ENCODE measurements at places on chromosomes 4 and X.

DNA sequence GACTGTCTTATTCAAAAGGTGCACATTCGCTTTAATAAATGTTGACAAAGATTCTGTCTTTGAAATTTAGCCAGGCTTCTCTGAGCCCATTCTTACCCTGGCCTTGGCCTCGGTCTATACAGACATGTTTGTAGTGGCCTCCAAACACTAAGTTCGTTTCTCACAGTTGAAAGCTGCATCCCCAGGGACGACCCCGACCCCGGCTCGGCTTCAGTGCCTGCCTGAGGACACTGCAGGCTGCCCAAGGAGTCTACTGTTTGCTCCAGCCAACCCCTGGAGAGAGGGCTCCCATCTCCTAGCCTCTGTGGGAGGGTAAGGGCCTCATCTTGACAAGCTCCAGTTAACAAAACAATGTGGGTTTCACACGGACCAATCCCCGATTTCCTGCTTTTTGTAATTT is 390.6 kb upstream of the ZFP42 start:
- DNase-seq = no peak

DNA sequence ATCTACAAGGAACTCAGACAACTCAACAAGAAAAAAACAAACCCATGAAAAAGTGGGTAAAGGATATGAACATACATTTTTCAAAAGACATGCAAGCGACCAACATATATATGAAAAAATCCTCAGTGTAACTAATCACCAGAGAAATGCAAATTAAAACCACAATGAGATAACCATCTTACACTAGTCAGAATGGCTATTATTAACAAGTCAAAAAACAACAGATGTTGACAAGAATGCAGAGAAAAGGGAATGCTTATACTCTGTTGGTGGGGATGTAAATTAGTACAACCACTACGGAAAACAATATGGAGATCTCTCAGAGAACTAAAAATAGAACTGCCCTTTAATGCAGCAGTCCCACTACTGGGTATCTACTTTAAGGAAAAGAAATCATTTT is 12.1 kb downstream of the NIPAL1 start:
- no peak for DNase-seq

GRCh38 chrX:24988314-24988713 is 27.5 kb downstream of the ARX start:
- no peak for DNase-seq

DNA sequence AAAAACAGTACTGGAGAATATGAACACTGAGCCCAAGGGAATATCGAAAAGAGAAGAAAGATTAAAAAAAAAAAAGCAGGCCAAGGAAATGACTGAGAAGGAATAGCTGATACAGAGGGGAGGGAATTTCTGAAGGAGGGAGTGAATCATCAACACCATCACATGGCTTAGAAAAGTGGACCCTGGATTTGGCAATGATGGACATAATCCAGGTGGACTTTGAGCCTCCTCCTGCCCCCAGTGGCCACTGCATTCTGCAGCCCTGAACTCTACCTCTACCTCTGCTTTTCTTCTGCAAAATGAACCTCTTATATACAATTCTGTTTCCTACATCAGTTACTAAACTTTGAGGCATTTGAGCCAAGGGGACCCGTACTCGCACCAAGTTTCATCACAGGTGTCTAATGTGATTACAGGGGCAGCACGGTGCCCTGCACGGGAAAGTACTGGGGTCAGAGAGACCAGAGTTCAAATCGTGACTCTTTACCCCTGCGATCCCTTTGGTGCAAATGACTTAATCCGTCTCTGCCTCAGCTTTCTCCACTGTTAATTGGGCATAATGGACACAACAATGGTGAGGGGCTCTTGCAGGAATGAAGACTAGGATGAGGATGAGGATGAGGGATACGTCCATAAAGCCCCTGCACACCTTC is 1.1 kb downstream of the OCIAD2 start:
- DNase-seq = no peak

DNA sequence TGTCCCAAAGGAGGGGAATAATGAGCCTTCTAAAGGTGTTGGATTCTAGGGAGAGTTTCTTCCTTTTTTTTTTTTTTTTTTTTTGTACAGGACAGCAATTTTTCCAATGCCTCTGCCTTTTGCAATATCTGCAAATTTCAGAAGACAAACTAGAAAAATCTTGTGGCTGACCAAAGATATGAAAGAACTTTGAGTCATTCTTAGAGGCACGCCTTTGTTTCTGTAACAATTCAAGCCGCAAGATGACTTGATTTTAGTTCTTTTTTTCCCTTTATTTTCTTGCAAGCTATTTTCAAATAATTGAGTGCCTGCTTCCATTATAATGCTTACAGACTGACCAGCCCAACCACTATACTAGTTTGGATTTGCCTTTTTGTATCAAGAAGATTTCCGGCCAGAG is 47.6 kb upstream of the UXT start:
- no peak for DNase-seq

GRCh38 chr4:39044956-39045826 is 13.0 kb upstream of the TMEM156 start:
- no peak for DNase-seq

- DNase-seq = no peak
These were observed 30.0 kb downstream of the MND1 start for GRCh38 chr4:153374442-153374841.

DNA sequence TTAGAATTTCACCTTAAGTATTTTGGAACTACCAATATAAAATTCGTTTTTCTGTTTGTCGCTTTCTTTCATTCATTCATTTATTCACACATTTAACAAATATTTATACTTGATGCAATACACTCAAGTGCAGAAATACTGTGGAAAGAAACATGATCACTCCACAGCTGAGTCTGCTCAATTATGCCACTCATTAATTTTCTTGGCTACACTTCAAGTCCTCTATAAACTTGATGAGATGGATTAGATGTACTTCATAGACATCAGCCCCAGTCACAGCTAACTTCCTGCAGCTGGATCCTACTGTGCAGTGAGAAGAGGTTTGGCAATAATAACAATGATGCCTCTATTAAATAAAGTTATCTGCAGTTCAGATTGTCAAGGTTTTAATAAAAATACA is 208.1 kb downstream of the PDGFC start:
- DNase-seq = no peak

GRCh38 chrX:15173411-15173810 is 96.5 kb downstream of the ASB9 start:
- DNase-seq = no peak

DNA sequence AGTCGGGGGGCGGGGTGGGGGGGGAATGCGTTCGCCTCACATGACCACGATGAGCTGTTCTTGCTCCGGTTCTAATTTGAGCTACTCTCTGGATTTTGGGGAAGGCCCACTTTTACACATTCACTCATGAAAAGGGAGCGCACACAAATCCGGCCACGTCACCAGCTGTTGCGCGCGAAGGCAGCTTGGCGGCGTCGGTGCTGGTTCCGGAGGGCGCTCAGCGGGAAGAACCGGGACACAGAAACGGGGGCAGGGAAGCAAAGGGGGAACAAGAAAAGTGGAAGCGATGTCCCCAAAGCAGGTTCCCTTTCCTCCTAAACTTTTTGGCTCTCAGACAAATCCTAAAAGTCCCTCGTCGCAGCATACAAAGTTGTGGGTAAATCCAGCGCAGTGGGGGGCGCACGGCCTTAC is 605 bp downstream of the ANXA5 start:
- no peak for DNase-seq

DNA sequence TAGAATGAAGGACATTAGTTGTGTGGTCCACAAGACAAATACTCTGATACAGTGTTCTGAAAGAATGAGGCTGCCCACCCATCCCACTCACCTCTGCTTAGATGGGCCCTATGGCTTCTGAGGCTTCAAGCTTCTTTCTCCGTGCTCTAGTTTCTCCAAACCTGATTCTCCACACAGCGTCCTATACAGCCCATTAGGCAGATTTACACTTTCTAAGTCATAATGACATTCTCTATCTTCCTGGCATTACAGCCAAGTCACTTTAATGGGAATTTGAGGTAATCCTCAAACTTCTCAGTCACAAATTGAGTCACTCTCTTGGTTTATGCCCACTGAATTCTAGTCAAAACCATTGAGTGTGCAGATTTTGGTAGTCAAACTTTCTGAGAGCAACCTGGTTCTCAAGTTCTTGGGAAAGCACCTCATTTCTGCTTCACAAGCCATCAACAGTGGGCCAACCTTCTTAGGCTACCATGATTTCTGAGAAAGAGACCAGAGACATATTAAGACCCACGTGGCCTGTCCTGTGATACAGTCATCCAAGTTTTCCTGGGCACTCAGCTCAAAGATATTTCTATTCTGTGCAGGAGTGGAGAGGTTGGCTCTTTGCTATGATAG is 6.2 kb upstream of the SETD7 start:
- no peak for DNase-seq

GRCh38 chr4:94131212-94131611 is 76.5 kb upstream of the SMARCAD1 start:
- no peak for DNase-seq

DNA sequence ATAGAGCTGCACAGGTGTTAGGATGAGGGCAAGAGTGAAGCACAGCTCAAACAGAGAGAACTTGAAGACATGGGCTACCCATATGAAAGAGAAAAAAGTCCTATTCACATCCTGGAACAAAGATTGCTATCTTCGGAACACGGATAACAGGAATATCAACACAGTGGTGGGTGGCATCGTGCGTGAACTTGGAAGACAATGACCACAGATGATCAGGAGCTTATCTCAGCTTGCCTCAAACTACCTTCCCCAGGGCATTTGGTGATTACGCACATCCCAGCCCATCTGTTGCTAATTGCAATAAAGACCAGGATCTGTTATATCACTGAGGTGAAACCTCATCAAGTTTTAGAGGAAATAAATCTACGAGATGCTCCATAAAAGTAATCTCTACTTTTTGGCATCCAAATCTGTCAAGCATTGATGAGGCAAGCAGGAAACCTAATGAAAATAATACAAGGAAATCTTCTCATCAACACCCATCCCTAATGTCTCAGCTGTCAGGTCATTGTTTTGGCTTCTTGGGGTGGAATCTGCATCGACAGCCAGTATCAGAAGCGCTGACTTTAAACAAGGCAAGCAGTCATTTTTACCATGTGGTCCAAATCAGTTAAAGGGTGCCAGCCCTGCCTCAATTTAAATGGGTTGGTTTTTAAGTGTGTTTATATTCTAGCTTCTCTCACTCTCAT is 188.2 kb downstream of the SPCS3 start:
- no peak for DNase-seq

DNA sequence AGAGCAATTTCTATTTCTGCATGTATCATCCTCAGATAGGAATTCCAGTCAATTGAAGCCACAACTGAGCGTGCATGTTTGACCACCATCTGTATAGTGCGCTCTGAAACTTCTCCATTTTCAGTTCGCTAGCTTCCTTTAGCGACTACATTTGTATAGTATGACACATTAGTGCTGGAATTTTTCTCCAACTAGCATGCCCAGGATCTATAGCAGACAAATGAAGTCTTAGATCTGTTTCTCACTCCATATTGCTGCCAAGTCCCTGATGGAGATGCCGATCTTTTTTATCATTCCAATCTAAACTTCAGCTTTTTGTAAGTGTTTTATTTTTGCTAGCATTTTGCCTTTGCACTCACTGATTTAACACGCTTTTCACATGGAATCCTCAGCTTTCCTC is 774.8 kb upstream of the TENM3 start:
- DNase-seq = no peak

DNA sequence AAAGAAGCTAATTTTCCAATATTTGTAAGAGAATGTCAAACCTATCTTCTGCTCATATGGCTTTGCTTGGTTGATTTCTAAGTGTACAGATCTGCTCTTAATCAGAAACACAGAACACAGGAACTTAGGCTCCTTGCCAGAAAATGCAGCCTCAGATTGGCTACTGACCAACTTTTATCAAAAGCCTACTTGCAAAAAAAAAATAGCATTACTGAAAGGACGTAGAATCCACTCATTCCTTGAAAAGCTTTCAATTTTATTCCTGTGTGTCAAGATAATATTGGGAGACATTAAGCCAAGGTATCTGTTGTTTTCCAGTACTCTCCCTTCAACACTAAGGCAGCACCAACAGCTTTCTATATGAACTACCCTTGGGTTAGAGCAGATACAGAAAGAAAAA is 127.6 kb upstream of the INTU start:
- peak; percentile 66 for DNase-seq

- no peak for DNase-seq
These were observed 57.2 kb downstream of the STBD1 start for GRCh38 chr4:76363556-76364290.

DNA sequence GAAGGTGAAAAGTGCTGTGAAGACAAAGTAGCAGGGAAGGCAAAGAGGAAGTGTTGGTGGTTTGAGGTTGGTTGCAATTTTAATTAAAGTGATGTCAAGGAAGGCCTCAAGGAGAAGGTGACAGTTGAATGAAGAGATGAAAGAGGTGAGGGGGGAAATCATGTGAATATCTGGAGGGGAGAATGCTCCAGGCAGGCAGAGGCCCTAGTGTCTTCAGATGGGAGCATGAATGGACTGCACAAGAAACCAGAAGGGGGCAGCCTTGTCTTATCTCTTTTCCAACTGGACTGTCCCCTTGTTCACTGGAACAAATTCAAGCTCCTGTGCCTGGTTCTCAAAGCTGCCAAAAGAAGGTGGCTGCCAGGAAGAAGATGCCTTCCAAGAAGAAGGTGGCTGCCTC is 68.4 kb downstream of the MAOB start:
- no peak for DNase-seq

- DNase-seq = no peak
These were observed 39.5 kb downstream of the SLC7A11 start for GRCh38 chr4:138202686-138203085.

DNA sequence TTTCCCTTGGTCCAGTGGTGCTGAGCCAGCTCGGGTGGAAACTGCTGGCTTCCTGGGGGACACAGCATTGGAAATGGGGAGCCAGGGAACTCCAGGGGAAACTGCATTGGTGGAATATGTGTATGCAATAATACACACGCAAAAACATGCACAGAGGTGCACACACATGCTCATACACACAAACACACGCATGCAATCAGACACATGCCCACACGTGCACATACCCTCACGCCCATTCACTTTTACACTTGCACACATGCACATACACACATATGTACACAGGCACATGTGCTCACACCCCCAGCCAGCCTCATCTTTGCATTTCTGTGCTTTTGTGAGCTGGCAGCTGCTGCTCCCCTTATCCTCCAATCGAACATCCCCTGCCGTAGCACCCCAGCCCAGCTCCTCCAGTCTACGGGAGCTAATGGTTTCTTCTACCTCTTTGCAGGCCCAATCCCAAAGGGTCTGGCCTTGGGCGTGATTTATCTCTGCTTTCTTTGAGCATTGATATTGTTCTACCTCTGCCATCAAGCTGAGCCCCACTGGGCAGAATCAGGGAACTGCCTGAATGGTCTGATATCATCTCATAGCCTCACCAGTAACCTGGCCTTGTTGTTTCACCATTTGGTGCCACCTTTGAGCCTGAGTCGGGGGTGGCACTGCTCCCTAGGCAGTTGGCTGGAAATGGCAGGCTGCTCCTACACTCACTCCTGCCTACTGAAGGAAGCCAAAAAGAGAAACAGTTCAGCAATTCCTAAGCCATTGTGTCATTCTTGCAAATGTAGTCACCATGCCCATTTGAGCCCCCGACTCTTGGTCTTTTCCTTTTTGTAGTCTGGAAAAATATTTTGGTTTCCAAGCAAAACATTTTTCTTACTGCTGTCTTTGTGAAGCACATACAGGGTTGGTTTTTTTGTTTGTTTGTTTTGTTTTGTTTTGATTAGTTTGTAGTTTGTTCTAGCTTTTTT is 104.4 kb upstream of the MAMLD1 start:
- DNase-seq = no peak
